RPMI7951 (cell line): ENCODE measurements at places on chromosomes 1 and 21. TPM values are rescaled to one million over a fixed set of nuclear protein-coding genes. Genes with fewer than 3 reads are reported as not detected.
A peak's percentile ranks its signal among the peaks of the same experiment; 100 is the strongest.

Gene ACOT11
- 0.39 and 0.60 TPM in 2 replicates for total RNA-seq

GRCh38 chr21:36783612-36784374, 84.9 kb downstream of the SIM2 start:
- DNase-seq: peak; percentile 89

GRCh38 chr1:187096689-187097088, 267.9 kb downstream of the PLA2G4A start:
- DNase-seq: no peak

DNA sequence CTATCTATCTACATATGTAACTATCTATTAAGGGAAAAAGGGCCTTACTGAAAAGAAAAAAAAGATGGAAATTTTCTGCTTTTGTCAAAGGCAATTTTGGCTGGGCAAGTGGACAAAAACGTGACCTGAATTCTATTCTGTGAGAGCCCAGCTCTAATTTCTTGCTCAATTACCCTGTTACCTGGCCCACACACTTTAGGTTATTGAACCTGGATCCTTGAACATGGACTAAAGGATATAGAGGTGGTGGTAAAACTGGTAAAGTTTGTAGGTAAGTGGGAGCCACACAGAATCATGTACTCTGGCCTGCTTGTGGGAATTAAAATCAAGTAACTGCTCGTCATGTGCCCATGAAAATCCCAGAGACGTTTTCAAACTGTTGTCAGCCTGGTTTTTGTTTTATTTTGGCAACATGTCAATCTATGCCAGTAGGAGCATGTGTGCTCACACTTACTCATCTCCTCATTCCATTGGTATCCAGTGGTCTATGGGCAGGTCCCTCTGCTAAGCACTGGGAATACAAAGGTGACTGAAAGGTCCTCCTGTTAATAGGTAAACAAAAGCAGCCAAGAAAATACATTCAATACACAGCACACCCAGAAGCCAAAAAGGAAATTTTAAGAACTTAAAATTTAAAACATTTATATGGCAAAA, 113.7 kb upstream of the WARS2 start:
- DNase-seq: peak; percentile 16

- no peak for DNase-seq
Measured at GRCh38 chr21:42568866-42569731, 55.4 kb downstream of the SLC37A1 start.

DNA sequence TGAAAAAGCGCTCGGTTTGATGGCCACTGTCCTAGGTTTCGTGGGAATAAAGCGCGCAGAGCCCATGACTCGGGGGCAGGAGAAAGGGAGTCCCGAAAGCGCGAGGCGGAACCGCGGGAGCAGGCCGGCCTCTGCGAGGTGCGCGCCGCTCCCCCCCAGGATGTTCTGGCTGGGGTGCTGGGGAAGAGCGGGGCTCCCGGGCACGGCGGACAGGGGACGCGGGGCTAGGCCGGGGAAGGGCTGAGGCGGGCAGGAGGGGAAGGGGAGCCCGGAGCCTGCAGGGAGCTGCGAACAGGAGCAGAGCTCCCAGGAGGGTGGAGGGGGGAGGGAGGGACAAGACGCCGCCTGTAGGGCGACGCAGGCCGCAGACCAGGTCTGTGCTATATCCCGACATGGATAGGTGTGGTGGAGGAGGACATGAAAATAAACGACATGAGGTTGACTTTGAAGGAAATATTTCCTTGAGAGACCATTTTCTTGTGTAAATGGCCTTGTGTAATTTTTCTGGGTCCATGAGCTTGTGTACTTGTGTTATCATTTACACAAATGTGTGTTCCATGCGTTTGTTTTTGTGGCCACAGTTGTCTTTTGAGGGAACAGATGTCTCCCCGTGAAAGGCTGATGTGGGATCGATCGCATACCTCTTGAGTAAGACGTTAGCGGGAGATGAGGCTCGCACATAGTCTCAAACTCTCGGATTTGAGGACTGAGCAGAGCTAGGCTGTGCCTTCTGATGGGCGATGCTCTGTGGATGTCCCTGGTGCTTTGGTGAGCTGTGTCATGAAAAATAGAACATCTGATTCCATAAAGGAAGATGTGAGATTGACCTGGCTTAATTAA, 1.3 kb downstream of the PCNT start:
- DNase-seq: peak; percentile 44

DNA sequence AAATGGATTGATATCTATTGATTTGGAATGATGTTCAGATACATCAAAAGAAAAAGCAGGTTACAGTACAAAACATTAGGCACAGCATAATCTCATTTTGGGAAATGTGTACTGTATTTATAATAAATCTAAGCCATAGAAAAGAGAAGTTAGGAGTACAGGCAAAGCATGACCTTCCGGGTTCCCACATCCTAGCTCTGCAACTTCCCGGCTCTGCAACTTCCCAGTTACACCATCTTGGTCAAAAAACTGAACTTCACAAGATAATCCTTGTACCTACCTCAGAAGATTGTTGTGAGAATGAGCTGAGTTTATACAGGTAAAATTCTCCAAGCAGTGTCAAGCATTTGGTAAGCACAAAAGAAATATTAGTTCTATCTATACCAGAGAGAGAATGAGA, 21.7 kb upstream of the SLC44A3 start:
- DNase-seq: no peak

GRCh38 chr21:45788637-45789506, 145.3 kb downstream of the PCBP3 start:
- DNase-seq: peak; percentile 9

Gene ALPL
- total RNA-seq: 1.3 and 3.4 TPM in 2 replicates

GRCh38 chr21:44682580-44683151, 703 bp upstream of the KRTAP12-1 start:
- no peak for DNase-seq

Gene LRRC38
- total RNA-seq: not detected in 2 replicates

Gene SYCP1
- total RNA-seq: not detected in 2 replicates

GRCh38 chr1:59043796-59044195, 253.1 kb upstream of the FGGY start:
- DNase-seq: peak; percentile 100

DNA sequence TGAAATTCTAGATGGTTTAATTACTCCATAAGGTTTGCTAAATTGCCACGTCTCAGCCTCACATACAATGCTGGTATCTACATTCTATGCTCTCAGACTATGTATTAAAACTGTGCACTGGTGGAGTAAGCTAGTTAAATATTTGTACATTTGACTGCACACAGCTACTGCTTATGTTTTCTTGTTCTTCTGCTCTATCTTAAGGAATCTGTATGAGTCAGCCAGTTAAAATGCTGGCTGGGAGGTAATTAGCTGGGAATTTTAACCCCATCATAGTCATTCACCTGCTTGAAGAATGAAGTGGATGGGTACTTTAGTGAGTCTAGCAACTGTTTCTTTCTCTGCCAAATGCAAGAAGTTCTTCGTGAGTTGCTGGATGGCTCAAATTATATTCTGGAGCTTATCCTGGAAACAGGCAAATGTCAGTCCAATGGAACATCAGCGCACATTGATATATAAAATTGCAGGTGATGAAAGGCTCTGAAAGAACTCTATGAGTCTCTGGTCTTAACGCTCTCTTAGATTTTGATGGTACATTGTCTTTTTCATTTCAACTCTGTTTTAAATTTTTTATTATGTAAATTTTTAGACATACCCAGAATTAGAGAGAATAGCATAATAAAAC, 83.4 kb downstream of the BACH1 start:
- peak; percentile 59 for DNase-seq

- no peak for DNase-seq
Measured at GRCh38 chr1:154778275-154778674, 91.8 kb downstream of the KCNN3 start.

- no peak for DNase-seq
Measured at GRCh38 chr1:91647061-91647460, 146.4 kb downstream of the CDC7 start.
